ENCODE measurements at places on chromosomes 13 and 19.
A peak's percentile ranks its signal among the peaks of the same experiment; 100 is the strongest.

GRCh38 chr19:18683109-18683957 lies at the start of gene CRTC1:
Gene CRTC1 (plus strand): TSS chr19:18683680. CDS start chr19:18683703, 23 bp downstream.
- peak; percentile 88 for DNase-seq

GRCh38 chr13:95444006-95444730 lies 108.4 kb upstream of the CLDN10 start:
- no peak for DNase-seq

GRCh38 chr13:110138700-110139036 lies 168.3 kb downstream of the COL4A1 start:
- no peak for DNase-seq

- DNase-seq, result no peak
Measured at GRCh38 chr19:13827656-13828055, 32.4 kb downstream of the ZSWIM4 start.

GRCh38 chr13:50474088-50474662 lies 369.3 kb downstream of the DLEU7 start:
- DNase-seq, result no peak

DNA sequence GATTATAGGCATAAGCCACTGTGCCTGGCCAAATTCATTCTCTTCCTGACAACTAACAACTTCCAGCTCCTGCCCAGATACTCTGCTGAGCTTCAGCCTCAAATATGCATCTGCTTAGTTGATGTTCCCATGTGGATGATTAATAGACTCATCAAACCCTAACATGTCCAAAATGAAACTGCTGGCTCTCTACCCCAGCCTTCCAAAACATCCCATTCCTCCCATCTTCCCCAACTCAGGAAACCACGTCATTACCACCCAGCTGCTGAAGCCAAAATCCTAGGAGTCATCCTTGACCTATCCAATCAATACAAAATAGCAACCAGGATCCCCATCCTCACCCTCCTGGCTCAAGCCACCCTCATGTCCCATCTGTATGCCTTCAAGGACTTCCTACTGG lies 20.9 kb downstream of the POU2F2 start:
- DNase-seq, result no peak

GRCh38 chr19:8641908-8642547 lies 11.6 kb downstream of the NFILZ start:
- no peak for DNase-seq

DNA sequence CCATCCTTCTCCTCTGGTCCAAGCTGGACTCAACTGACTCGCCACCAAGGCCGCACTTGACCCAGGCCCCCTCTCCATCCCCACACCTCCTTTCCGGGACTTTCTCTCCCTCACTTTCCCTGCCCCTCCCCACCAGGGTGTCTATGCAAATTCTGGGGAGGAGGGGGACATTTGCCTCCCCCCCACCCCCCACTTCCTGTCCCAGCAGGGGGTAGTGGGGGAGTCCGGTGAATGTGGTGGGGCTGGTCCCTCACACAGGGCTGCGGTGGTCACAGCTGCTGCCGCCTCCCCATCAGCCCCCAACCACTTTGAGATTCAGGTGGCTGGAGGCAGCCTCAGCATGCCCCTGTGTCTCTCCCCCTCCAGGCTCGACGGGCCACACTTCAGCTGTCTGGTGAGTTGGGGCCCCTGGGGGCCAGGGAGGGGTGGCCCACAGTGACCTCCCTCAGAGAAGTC lies 870 bp downstream of the SPIB start:
- DNase-seq, result no peak

- DNase-seq, result no peak
Measured at GRCh38 chr13:75264611-75265010, 217.4 kb downstream of the TBC1D4 start.

DNA sequence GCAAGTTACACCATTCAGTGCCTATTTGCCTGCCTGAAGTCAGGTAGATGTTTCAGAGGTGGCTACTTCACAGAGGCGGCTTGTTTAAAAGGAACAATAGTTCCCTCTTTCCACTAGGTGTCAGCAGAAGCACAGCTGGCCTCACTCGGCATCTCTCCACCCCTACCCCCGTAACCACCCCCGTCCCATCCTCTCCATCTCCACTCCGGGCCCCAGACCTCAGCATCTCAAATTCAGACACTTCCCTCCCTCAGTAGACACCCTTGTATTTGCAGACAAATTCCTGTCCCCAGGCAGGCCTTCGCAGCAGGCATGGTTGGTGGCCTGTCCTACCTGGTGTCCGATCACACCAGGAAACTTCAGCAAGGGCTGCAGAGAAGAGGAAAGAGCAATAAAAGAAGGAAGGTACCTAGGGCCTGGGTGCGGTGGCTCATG lies 9.1 kb upstream of the DPP9 start:
- DNase-seq, result peak; percentile 74

DNA sequence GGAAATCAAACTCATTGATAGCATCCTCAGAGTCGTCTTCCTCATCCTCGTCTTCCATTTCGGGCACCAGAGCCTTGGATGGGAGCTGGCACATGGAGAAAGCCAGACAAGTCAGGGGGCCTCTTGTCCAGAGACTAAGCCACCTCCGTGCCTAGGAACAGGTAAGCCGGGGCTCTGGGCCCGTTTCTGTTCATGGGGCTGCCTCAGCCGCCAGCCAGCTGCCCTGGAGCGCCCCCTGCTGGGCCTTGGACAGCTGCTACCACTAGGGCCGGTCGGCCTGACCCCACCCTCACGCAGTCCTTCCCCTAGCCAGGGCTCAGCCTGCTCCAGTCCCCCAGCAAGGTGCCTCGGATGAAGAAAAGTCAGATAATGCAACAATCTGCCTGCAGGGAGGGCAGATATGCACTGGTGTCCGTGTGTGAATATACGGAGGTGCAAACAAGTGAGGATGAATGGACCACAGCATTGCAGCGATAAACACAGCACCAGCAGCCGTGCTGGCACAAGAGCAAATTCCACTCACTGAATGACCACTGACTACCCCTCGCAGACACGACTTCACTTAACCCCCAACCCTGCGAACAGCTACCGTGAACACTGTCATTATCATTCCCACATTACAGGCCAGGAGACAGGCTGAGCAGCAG lies 11.9 kb upstream of the PRKD2 start:
- peak; percentile 85 for DNase-seq

- DNase-seq, result no peak
Measured at GRCh38 chr13:22276616-22277015, 605.7 kb downstream of the FGF9 start.

- DNase-seq, result no peak
Measured at GRCh38 chr13:113359571-113359970, 4.4 kb downstream of the GRTP1 start.

DNA sequence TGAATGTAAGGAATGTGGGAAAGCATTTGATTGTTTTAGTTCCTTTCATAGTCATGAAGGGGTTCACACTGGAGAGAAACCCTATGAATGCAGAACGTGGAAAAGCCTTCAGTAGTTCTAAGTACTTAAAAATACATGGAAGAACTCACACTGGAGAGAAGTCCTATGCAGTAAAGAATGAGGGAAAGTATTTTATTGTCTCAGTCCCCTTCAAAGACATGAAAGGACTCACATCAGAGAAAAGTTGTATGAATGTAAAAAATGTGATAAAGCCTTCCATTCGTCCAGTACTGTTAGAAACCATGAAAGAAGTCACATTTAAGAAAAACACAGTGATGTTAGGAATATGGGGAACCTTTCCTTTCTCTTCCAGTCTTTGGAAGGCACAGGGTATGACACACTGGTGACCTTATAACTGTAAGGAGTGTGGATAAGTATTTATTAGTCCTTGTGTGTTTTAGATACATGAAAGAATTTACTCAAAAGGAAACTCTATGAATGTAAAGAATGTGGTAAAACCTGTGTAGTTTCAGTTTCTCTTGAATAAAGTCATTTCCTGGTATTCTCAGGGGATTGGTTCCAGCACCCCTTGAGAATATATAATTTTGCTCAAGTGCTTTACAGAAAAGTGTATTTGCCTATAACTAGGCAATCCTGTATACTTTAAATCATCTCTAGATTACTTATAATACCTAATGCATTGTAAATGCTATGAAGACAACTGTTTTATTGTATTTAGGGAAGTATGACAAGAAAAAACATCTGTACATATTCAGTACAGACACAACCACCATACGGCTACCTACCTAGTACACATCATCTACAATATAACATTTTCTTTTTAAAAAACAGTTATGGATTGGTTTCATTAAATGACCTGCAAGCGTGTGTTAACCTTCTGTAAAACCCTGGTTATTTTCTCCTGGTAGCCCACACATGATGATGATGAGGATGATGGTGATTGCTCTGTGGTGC lies 52.8 kb downstream of the ZNF823 start:
- DNase-seq, result no peak

Data from psoas muscle (tissue), 8 donors.